ENCODE measurements at places on chromosomes 16 and 17. TPM values are rescaled to one million over a fixed set of nuclear protein-coding genes. Genes with fewer than 3 reads are reported as not detected.

CDYL2 gene
- total RNA-seq: 8.8 TPM

CRYBA1 gene
- not detected for total RNA-seq

GRCh38 chr16:85519540-85520231 is 93.4 kb upstream of the GSE1 start:
- no peak for DNase-seq

DNA sequence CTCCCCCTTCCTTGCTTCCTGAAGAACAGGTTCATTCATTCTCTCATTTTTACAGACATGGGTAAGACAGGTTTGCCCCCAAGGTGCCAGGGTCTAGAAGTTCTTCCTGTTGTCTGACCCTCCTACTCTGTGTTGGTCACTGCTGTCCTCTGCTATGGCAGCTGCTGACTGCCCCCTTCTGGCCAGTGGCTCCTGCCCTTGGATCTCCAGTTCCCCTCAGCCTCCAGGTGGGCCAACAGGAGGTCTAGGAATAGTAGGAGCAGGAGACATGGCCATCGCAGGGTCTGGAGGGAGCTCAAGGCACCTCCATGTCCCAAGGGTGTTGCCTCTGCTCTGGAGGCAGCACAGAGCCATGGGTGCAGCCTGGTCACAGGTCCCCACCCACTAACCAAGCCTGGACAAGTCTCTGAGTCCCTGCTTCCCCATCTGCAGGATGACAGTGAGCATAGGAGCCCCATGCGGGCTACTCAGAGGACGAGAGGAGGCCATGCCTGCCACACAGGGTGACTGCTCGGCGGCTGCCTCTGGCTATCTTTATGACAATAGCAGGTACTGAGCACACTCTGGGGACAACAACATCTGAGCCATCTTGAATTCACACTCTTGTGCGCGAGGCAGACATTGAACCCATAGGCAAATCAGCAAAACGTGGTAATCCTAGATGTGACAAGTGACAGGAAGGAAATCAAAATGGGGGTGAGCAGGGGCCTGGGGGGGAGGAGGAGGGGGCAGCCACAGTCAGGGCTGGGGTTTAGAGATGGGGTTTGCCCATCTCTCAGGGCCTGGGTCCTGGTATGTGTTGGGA is 27.0 kb upstream of the NXPH3 start:
- DNase-seq: no peak

- DNase-seq: no peak
Observed at GRCh38 chr17:49551221-49552069, 24.2 kb upstream of the NXPH3 start.

DNA sequence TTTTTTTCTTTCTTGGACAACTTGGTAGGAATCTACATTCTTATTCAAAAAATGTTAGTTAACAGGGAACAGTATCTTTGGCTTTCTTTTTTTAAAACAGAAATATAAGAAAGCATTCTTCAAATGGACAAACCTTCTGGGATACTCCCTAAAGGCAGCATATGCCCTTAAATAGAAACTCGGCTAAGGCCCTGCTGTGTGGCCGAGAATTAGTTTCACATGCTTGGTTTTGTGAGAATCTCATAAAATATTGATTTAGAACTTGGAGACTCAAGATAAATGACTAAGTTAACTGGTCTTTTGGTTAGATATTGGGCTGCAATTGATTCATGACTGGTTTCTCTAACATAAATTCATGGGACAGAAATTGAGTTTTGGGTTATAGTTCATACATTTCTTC is 359.9 kb upstream of the XYLT1 start:
- no peak for DNase-seq

DNA sequence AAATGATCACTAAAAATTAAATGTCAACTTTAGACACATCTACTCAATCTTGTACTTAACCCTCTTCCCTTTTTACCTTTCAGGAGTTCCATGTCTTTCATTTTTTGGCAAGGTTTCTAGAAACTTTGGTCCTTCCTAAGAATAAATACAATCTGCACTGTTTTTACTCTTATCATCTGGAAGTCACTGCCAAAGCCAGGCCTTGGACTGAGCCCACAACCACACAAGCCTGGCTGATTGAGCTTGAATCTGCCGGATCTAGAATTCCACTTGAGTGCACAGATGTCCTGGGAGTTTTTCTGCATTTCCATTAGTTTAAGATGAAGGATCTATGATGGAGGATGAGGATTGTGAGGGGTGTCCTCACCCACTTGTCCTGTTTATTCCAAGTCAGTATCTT is 126.1 kb downstream of the VPS53 start:
- no peak for DNase-seq
